ENCODE measurements at places on chromosomes 3 and 15. TPM values are rescaled to one million over a fixed set of nuclear protein-coding genes. Genes with fewer than 3 reads are reported as not detected.

Gene POTEB3
- not detected for total RNA-seq

Gene NR2E3
- total RNA-seq: 0.14 TPM

Gene NGLY1
- total RNA-seq: 25.3 TPM

DNA sequence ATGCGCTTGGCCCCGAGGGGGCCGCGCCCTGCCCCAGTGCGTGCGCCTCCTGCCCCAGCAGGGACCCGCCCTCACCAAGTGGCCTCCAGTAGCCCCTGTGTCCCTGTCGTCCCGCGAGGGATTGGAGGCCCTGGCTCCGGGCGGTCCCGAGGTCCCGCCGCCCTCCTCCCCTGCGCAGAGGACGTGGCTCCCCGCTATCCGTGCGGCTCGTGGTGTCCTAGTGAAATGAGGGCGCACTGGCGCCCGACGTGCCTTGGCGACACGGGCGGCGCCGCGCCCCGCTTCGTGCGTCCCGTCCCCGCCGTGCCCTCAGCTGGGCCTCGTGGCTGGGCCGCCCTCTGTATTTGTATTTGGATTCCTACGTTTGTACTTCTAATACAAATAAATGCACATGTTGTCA lies 557.5 kb downstream of the OCA2 start:
- H3K4me3 ChIP-seq: no peak overlapping the region
- no peak for DNase-seq
- no peaks in the 10 kb centered on the region for H3K4me1 ChIP-seq
- H3K27me3 ChIP-seq: no peaks in the 10 kb centered on the region
- H3K36me3 ChIP-seq: no peaks in the 10 kb centered on the region

GRCh38 chr3:50385754-50386153 lies 26.4 kb upstream of the TMEM115 start:
- H3K36me3 ChIP-seq: no peaks in the 10 kb centered on the region
- H3K4me3 ChIP-seq: no peak overlapping the region
- no peak overlapping the region for H3K27ac ChIP-seq
- no peaks in the 10 kb centered on the region for H3K4me1 ChIP-seq

DNA sequence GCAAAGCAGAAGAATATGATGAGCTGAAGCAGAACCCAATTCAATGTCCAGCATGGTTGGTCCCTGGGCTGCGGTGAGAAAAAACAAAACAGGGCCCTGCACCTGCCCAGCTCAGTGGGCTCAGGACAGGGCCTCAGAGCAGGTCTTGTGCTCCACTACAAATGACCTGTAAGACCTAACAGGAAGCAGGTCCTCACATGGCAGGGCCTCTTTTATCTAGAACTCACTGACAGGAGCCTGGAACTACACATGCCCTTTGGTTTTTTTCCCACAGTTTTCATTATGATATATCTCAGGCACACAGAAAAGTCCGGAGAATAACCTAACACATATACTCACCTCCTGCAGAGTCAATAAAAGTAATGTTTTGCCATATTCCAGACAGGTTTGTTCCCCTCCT lies 38.4 kb downstream of the CCDC12 start:
- peaks cover 56% of the 10 kb centered on the region for H3K4me1 ChIP-seq
- no peak overlapping the region for H3K4me3 ChIP-seq
- H3K27me3 ChIP-seq: no peaks in the 10 kb centered on the region
- no peak for DNase-seq
- H3K27ac ChIP-seq: peak overlapping the region; percentile 91
- no peaks in the 10 kb centered on the region for H3K36me3 ChIP-seq

GRCh38 chr3:20608054-20608738 lies 422.2 kb upstream of the SGO1 start:
- H3K27ac ChIP-seq: no peak overlapping the region
- no peaks in the 10 kb centered on the region for H3K36me3 ChIP-seq
- no peak for DNase-seq
- no peak overlapping the region for H3K4me3 ChIP-seq
- H3K27me3 ChIP-seq: no peaks in the 10 kb centered on the region

DNA sequence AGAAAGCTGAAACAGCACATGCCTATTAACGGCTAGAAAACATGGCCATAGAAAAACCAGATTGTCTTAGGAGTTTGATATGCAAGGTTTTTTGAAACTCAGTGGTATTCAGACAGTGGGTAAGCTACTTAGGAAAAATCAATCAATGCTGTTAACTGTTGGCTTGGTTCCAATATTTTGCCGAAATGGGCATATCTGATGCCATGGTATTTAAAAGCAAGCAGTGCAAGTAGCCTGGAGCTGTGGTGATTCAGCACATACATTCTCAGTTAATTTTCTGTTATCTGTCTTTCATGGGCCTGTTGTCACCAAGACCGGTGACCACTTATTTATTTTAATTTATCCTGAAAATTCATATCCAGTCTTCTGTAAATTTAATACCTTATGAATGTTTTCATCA lies 17.3 kb upstream of the SUCNR1 start:
- no peak overlapping the region for H3K27ac ChIP-seq
- H3K4me3 ChIP-seq: no peak overlapping the region
- peaks cover 11% of the 10 kb centered on the region for H3K4me1 ChIP-seq
- no peaks in the 10 kb centered on the region for H3K27me3 ChIP-seq

Data from sigmoid colon (tissue), 7 donors.